ENCODE measurements at places on chromosomes 6 and 20.

DNA sequence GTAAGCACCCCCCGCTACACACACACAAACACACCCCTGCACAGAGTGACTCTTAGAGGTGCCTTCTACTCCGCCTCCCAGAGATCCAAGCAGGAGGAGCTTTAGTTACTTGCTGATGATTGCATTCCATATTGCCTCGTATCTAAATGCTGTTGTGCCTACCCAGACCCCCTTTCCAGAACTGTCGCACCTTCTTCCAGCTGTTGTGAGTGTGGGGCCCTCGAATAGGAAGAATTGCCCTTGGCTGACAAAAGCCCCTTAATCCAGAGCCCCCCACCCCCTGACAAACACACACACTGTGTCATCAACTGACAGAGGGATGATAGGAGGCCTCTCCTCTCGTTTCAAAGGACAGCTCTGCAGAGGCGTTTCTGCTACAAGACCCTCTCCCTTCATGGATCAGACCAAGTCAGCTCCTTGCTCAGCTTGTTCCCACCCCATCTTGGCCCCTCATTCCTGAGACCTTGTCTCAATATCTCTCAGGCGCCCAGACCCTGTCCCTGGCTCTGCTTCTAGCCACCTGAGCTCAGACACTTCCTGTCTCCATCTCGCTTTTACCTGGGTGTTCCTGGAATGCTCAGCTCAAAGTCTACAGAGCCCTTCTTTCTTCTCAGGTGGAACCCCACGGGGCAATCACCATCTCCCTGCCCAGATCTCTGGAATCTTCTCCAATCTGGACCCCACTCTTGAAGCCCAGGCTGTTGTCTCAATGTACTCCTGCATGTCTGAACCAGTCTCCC, 4.0 kb upstream of the VSX1 start:
- DNase-seq, result no peak

DNA sequence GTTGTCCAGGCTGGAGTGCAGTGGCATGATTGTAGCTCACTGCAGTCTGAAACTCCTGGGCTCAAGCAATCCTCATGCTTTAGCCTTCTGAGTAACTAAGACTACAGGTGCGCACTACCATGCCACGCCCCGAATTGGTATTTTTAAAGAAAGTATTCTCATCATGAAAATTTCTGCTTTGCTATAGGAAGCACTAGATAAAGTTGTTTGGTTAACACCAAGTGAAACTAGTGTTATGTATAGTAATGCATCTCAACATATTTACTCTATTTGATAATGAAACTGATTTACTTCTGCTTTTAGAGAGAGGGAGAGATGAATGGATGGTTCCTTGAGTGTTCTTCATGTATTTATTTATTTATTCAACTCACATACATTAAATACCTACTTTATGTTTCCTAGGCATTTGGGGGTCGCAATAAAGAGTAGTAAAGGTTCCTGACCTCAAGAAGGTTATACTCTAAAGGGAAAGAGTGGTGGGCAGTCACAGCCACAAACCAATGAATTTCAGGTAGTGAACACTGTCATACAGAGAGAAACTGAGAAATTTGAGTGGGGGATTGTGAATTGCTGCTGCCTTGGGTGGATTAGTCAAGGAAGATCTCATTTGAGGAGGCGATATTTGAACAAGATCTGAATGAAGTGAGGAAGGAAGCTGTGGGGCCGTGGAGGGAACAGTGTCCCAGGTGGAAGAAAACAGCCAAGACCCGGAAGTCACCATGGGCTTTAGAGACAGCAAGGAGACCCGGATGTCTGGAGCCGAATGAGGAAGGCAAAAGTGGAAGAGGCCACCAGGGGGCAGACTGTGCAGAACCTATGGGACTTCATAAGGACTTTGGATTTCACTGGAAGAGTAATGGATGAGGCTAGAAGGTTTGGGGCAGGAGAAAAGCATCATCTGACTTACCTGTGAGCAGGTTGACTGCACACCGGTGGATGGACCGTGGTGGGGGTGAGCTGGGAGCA, 185.6 kb downstream of the TSHZ2 start:
- peak; percentile 8 for DNase-seq

- no peak for DNase-seq
Measured at GRCh38 chr6:168244961-168245551, 74.5 kb downstream of the DACT2 start.

GRCh38 chr20:42678895-42679294, 510.8 kb downstream of the PTPRT start:
- DNase-seq, result no peak

DNA sequence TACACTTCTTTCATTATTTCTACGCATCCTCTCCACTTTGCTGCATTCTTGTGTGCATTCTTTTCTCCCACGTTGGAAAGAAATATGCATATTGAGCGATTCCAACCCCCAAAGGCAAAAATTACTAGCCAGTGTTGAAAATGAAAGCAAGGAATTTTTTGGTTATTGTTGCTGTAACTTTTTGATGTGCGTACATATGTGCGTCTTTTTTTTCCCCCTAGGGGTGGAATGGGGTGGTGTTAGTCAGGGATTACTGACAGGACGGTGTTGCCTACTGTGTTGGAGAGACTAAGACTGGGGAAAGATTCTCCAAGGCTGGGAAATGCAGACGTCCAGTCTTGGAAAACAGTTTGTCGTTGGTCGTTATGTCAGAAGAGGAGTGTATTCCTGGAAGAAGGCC, 44.2 kb upstream of the ESR1 start:
- DNase-seq, result no peak

- no peak for DNase-seq
Measured at GRCh38 chr6:35435074-35435837, 16.9 kb upstream of the FANCE start.

GRCh38 chr20:61733891-61734732, 331.6 kb downstream of the TAF4 start:
- no peak for DNase-seq

GRCh38 chr6:151285122-151285521, 45.4 kb downstream of the AKAP12 start:
- no peak for DNase-seq

DNA sequence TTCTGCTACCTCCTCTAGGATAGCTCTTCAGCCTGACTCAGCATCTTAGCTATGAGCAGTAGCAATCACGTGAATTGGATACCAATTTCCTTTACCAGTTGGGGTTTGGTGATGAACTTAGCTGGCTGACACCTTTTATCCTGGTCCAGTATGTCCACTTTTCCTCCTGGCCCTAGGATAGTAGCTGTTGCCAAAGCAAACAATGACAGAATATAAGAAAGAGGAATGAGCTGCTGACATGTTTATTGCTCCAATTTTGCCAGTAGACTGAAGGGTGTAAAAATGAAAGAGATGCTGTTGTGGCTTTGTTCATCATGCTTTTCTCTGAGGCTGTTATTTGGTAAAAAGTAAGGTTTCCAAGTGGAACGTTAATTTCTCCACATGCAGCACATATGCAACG, 168.3 kb upstream of the JAG1 start:
- DNase-seq, result no peak

DNA sequence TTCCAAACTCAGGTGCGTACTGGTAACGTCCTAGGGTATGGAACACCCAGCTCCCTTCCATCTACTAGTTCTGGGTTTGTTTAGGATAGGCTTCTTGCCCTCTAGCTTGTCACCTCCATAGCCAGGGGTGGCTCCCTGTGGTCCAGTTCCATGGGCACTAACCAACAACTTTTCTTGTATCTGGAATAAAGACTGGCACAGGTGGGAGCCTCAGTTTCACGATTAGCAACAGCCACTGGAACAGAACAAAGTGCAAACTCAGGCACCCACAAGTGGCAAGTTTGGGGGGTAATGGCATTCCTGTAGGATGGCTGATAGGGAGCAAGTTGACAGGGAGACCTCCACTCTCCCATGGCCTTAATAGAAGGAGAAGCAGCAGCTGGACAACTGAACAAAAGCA, 5.6 kb upstream of the APMAP start:
- no peak for DNase-seq

GRCh38 chr6:36844232-36845170, 5.3 kb upstream of the CPNE5 start:
- no peak for DNase-seq

DNA sequence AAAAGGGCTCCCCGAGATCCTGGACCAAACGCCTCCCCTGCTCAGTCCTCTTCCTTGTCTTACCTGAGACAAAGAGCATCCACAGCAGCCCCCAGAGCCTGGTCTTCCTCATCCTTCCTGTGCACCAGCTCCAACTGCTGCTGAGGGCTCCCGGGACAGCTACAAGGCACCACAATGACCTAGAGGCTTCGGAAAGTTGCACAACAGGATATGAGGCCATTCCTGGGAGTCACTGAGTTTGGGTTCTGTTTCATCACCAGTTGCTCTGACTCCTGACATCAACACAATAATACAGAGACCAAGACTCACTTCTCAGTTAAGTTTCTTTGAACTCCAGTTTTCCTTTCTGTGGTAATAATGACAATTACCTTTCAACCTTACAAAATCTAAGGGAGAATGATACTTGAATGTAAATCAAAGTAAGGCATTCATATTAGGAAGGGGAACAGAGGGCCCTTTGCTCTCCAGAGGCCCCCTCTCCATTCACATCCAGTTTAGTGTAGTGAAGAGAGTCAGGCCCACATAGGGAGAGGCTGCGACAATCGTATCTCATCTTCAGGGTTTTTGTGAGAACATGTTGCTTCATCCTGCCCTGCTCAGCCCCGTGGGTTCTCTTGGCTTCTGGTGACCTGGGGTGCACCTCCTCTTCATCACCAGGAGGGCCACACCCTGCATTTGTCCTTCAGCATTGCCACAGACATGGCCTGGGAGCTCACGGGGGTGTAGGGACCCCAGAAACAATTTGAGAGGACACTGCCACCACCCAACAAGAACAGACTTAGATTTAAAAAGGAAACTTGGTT, at the start of gene TREM1:
Gene TREM1 (minus strand): TSS at position 139 of the 803 bp plus-strand sequence. CDS start 27 bp downstream, at position 112.
- DNase-seq, result no peak
